Bladder microvascular endothelial cell (primary cell): ENCODE measurements at places on chromosomes 16 and 17. TPM values are rescaled to one million over a fixed set of nuclear protein-coding genes. Genes with fewer than 3 reads are reported as not detected.

SLC47A2 gene
- not detected in 2 replicates for total RNA-seq

SSTR5 gene
- total RNA-seq: 0.16 and 0.50 TPM in 2 replicates

USP43 gene
- 0.16 TPM in 1 of 2 replicates, not detected in the other for total RNA-seq

MYCBPAP gene
- total RNA-seq: 0.16 and 0.69 TPM in 2 replicates

FNDC8 gene
- not detected in 2 replicates for total RNA-seq

RAB26 gene
- 0.49 and 0.88 TPM in 2 replicates for total RNA-seq

OSGIN1 gene
- 1.1 and 1.6 TPM in 2 replicates for total RNA-seq

CLN3 gene
- total RNA-seq: 16.0 and 27.2 TPM in 2 replicates

TEX14 gene
- total RNA-seq: under 0.01 TPM in 1 of 2 replicates, not detected in the other

ARL17B gene
- 1.1 and 6.2 TPM in 2 replicates for total RNA-seq

HSD11B2 gene
- total RNA-seq: 0.16 and 0.38 TPM in 2 replicates

KRT31 gene
- not detected in 2 replicates for total RNA-seq

PLA2G10 gene
- not detected in 2 replicates for total RNA-seq

TENT4B gene
- total RNA-seq: 6.3 and 12.0 TPM in 2 replicates

GALNS gene
- 11.5 and 33.2 TPM in 2 replicates for total RNA-seq

SCGB1C2 gene
- not detected in 2 replicates for total RNA-seq

CSH2 gene
- not detected in 2 replicates for total RNA-seq

SLC52A1 gene
- total RNA-seq: under 0.01 and 0.19 TPM in 2 replicates

UNKL gene
- 5.7 and 13.5 TPM in 2 replicates for total RNA-seq

ZFP90 gene
- 13.0 and 20.4 TPM in 2 replicates for total RNA-seq

OTOA gene
- under 0.01 and 0.06 TPM in 2 replicates for total RNA-seq

CCL15 gene
- total RNA-seq: not detected in 2 replicates

ZSCAN32 gene
- 6.0 and 8.9 TPM in 2 replicates for total RNA-seq

NPIPB6 gene
- not detected in 2 replicates for total RNA-seq

STH gene
- total RNA-seq: not detected in 2 replicates

SMIM5 gene
- total RNA-seq: not detected in 2 replicates

PYY gene
- total RNA-seq: not detected in 2 replicates

NPTX1 gene
- total RNA-seq: 0.16 and 1.2 TPM in 2 replicates

RNF157 gene
- 0.32 and 0.63 TPM in 2 replicates for total RNA-seq

ZNF19 gene
- 0.65 and 2.1 TPM in 2 replicates for total RNA-seq

PRAC1 gene
- not detected in 2 replicates for total RNA-seq

EFNB3 gene
- 0.16 and 0.57 TPM in 2 replicates for total RNA-seq

CTRB1 gene
- not detected in 2 replicates for total RNA-seq

PPP1R1B gene
- not detected in 2 replicates for total RNA-seq

SMARCD2 gene
- total RNA-seq: 55.8 and 65.7 TPM in 2 replicates

CACNG5 gene
- not detected in 2 replicates for total RNA-seq

CIAO2B gene
- 131 and 136 TPM in 2 replicates for total RNA-seq

HOXB6 gene
- 9.9 and 10.2 TPM in 2 replicates for total RNA-seq

NETO2 gene
- 11.0 and 36.5 TPM in 2 replicates for total RNA-seq

IGF2BP1 gene
- 0.13 and 0.16 TPM in 2 replicates for total RNA-seq

CDRT4 gene
- total RNA-seq: 1.8 and 4.9 TPM in 2 replicates

GRAPL gene
- total RNA-seq: 13.3 and 67.8 TPM in 2 replicates

STAT5A gene
- total RNA-seq: 28.2 and 36.4 TPM in 2 replicates

HOXB1 gene
- total RNA-seq: not detected in 2 replicates

PRCD gene
- 0.38 and 0.49 TPM in 2 replicates for total RNA-seq

PTGES3L gene
- 0.06 and 0.16 TPM in 2 replicates for total RNA-seq

FA2H gene
- not detected in 2 replicates for total RNA-seq

SOX15 gene
- total RNA-seq: 0.06 and 0.49 TPM in 2 replicates
